ENCODE measurements at places on chromosomes 5 and 9.

- DNase-seq, result no peak
These were observed 97.8 kb downstream of the GPR21 start for GRCh38 chr9:123131258-123131657.

DNA sequence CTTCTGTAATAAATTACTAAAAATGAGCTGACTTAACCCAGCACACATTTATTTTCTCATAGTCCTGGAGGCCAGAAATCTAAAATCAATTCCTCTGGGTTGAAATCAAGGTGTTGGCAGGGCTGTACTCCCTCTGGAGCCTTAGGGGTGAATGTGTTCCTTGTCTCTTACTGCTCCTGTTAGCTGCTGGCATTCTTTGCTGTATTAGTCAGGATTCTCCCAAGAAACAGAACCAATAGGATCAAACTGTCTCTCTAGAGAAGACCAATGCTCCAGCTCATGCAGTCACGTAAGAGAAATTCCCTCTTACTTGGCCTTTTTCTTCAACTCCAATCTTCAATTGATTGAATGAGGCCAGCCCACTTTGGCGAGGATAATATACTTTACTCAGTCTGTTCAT lies 15.3 kb upstream of the CD180 start:
- no peak for DNase-seq

DNA sequence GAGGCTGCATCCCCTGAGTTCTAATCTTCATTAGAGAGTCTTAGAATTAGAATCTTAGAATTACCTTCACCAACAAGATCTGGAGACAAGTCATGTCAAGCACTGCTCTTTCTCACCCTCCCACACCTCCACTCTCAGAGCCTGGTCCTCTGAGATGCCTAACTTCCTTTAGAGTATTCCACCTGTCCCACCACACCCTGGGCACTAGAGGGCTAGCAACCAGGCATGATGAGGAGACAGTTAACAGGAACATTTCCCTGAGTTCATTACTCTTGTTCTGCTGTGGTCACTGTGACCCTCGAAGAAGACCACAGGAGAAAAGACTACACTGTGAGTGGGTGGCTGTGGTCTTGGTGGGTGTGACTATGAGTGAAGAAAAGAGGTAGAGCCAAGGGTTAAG lies 25.2 kb upstream of the MAP1B start:
- no peak for DNase-seq

- no peak for DNase-seq
These were observed 10.7 kb downstream of the LYSMD3 start for GRCh38 chr5:90518661-90519060.

GRCh38 chr5:178201927-178202235 lies 2.5 kb upstream of the HNRNPAB start:
- DNase-seq, result no peak

DNA sequence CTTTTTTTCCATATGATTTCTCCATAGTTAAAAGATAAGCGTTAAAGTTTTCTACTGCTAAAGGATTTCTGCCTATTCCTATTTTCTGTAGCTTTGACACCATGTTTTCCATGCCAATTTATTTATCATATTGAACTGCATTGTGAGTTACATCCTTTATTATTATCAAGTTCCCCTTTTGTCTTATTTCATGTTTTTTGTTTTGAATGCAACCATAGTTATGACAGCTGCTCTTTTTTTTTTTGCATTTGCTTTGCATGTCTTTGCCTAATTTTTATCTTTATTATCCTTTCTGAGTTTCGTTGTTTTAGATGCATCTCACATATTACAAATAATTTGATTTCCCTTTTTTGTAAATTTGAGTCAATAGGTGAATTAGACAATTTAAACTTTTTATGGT lies 161.5 kb downstream of the DEPDC1B start:
- DNase-seq, result no peak

DNA sequence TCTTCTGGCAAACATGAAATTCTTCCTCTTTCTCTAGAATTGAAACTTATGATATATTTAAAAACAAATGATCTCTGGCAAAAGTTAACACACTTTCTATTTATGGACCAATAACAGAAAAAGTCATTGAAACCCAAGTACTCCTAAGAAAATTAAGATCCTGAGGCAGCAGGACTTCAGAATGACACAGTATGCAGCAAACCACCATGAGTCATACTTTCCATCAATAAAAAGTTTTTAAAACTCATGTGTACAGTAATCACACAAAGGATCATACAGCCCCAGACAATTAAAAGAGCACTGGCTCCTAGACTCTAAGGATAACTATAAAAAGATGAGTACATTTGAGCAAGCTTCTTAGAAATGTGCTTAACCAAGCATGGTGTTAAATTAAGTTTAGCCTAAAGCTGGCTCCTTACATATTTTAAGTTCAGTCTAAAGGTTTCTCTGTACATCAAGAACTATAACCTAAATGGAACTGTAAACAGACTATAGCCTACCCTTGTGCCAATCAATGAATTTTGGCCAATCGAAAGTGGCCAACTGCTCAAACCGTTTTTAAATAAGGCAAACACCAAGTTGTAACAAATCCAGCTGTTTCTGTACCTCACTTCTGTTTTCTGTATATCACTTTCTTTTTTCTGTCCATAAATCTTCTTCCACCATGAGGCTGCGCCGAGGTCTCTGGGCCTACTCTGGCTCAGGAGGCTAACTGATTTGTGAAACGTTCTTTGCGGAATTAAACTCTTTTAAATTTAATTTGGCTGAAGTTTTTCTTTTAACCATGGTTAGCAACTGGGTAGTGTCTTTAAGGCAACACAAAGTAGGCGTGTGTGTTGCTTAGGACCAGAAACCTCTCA lies 232.1 kb upstream of the PIK3R1 start:
- no peak for DNase-seq

GRCh38 chr5:175690025-175690424 lies 32.2 kb downstream of the HRH2 start:
- DNase-seq, result no peak

DNA sequence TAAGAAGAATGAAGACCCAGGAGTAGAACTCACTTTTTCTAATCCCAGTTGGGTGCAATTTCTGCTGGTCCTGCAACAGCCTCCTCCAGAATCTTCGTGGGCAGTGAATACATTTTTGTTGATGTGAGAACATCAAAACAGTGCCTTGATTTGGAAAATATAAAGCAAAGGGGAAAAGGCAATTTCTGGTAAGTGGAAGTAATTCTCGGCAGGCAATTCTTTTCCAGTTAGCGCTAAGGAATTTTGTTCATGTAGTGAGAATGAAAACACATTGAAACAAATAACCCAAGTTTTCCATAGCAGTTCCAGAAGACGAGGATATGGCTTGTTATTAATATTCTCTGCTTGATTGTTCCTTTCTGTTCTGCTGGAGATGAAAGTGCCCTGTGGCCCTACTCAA lies 178.7 kb downstream of the SPATA31D1 start:
- no peak for DNase-seq

DNA sequence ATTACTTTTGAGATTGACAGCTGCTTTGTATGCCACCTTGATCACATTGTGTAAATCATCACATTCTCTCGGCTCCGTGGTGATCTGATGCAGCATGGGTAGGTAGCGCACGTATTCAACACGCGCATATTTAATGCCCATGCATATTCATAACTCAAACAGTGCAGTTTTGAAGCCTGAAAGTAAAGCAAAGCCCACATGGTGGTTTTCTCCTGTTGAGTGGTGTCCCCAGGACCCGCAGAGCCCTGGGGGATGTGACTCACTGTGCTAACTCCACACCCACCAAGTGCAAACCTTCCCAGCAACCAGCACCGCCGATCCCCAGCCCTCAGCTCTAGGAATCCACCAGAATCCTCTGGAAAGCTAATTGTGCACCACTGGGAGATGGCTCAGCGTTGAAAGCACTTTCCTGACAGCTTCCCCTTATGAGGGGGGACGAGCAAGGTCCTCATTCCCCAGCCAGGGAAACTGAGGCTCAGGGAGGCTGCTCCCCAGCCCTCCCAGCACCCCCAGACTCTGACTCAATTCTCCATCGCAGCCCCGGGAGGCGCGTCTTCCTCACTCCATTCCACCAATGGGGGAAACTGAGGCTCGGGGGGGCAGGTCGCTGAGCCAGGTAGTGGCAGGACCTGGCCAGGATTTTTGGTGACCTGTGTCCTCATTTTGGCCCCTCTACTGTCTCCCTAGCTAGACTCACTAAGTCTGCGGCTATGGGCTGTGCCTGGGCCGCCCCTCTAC lies 46.4 kb downstream of the SARDH start:
- no peak for DNase-seq

DNA sequence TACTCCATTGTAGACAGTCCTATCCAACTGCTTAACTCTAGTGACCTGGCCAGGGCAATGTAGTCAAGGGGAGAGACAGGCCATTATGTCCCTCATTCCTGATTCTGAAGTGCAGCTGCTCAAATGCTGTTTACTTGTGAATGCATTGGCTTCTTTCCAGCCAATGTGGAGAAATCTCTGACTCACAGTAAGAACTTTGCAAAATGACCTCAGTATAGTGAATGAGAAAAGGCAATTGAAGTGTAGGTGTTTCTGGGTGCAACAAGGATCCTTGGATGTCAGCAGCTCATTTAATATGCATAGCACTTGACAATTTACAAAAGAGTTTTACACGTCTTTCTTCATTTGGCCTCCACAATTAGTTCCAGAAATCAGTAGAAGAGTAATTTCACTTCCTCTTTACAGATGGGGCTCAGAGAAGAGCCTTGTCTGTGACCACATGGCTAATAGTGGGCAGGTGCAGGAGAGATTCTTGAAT lies 367.2 kb downstream of the OSTF1 start:
- peak; percentile 43 for DNase-seq

DNA sequence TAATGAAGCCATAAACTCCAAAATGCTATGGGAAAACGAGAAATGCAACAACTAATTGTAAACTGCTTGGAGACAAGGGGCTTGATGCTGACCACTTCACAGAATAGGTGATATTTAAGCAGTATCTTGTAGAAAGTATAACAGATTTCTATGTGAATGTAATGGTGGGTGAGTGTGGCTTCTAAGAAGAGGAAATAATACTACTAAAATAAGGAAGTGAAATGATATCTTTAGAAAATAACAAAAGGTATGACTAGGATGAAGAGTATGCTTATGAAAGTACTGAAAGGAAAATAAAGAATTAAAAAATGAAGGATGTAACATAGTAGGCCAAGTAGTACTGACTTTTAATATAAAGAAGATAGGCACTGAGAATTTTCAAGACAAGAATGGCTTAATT lies 94.2 kb downstream of the AGTPBP1 start:
- peak; percentile 13 for DNase-seq

DNA sequence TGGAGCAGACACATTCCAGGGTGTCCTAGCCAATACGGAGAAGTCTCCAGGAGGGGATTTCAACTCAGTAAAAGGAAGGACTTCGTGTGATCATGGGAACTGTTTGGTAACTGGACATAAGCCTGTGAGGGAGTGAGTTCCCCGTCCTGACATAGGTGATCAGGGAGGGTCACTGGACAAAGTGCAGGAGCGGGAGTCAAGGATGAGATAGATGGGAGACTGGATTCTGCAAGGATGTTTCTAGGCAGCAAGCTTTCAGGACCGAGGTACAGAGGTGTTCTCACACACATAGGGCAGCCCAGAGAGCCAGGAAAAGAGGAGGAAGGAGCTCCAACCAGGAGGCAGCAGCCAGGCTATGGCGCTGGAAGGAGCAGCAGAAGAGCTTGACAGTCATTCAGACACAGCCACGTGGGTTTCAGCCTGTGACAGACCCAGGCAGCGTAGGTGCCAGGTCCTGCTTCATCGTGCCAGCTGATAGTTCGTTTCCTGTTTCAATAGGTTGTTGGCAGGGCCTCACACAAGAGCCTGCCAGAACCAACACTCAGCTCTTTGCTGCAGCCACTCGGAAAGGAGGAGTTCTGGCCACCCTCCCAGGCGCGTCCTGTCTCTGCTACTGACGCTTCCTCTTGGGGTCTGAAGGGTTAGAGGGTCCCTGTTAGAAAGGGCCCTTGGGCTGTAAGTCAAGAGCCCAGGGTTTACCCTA lies 84.1 kb downstream of the AMBP start:
- no peak for DNase-seq

DNA sequence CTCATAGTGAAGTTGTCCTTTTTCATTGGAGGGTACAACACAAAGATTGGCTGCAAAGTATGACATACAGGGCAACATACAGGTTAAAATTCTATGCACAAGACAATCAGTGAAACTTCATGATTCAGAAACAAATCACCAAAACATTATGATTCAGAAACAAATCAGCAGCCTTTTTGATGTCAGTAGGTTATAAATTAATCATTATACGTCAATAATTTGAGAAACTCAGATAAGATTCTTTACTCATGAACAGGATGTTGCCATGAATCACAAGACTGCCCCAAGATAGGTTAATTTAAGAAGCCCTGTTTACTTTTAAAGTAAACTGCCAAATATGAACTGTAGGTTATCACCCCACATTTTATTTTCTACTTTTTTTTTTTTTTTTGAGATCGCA lies 62.2 kb upstream of the IL33 start:
- no peak for DNase-seq

- DNase-seq, result no peak
These were observed 630 bp downstream of the POLE3 start for GRCh38 chr9:113409883-113410206.

DNA sequence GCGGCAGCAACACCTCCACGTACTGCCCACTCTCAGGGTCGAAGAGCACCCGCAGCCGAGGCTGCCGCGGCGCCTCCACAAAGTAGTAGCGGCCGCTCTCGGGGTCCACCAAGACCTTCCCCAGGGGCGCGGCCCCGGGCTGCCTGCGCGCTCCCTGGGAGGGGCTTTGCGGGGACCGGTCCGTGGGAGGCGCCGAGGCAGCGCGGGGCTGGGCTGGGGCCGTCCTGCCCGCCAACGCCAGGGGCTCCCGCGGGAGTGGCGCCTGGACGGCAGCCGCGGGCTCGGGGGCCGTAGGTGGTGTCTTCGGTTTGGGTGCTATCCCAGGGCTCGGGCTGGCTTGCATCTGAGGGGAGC lies 2.6 kb upstream of the MZB1 start:
- no peak for DNase-seq

DNA sequence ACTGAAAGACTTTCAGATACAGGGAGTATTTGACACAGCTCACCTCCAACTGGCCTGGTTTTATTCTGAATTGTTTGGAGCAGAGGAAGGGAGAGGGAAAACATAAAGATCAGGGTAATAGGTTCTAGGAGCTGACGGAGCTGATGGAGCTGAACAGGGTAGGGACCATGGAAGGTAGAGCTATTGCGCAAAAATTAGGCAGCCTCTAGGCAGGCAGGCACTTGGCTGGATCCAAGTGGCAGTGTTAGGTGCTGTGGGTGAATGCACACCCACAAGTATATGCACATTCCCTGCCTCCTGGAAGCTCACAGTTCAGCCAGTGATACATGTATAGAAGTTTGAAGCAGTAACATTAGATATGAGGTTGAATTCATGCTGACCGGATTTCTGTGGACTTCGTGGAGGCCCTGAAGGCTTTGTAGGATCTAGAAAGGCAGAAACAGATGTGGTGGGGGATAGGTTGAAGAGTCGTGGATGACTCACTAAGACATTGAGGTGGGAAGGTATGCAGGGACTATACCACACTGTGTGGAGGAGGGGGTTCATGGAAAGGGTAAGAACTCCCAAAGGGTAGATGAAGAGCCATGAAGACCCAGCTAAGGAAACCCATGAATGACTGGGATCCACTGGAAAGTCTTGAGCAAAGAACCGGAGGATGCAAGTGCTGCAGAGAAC lies 50.8 kb downstream of the WWC1 start:
- no peak for DNase-seq

- DNase-seq, result no peak
These were observed 36.8 kb upstream of the SNX2 start for GRCh38 chr5:122738088-122738487.

- no peak for DNase-seq
These were observed 53.3 kb upstream of the CTSL start for GRCh38 chr9:87672586-87672985.

- peak; percentile 16 for DNase-seq
These were observed 245.4 kb downstream of the MLLT3 start for GRCh38 chr9:20376731-20377375.

GRCh38 chr9:133880851-133881661 lies 111.1 kb downstream of the VAV2 start:
- no peak for DNase-seq

GRCh38 chr5:52468976-52469375 lies 318.7 kb upstream of the ITGA1 start:
- no peak for DNase-seq
